Stimulated activated CD8-positive, alpha-beta memory T cell treated with anti-CD3 and anti-CD28 coated beads, Interleukin-7, amount 100 ng/mL, for 24 hours (primary cell): ENCODE measurements at places on chromosomes 6 and 20.

DNA sequence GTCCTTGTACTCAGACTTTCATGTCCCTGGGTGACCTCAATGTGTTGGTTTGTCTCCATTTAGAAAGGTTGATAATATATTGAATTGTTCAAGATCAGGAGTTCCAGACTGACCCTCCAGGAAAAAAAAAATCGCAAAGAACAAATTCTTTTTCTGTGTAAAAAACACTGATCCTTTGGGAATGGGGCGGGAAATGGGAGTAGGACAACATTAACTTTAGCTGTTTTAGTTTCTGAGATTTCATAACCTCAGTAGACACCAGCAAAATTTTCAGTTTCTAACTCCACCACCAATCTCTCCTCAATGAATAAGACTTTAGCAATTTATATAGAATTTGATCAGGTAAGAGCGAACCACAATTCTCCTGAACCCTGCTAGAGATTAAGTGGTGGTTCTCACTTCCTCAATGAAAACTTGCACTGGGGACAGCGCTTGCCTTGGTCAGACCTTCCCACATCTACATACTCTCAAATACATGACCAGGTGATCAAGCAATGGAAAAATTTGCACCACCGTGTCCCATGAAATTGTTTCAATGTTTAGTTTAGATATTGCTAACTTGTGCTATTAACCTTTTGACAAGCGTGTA is 231.2 kb upstream of the PLN start:
- DNase-seq = no peak

GRCh38 chr6:118469468-118469867 is 78.6 kb upstream of the PLN start:
- no peak for DNase-seq

DNA sequence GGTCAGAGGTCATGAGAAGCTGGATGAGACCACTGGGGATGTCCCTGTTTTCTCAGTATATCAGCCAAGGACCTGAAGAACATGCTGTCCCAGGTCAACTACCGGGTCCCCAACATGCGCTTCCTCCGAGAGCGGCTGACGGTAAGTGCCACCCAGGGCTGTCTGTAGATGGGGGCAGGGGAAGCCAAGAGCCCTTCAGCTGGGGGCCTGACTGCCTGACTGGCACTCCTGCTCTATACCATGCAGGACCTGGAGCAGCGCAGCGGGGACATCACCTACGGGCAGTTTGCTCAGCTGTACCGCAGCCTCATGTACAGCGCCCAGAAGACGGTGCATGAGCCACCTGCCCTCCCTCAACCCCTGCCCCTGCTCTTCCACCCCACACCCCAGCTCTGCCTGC is 25.1 kb downstream of the PLCG1 start:
- no peak for DNase-seq

GRCh38 chr6:117558818-117559217 is 43.5 kb downstream of the GOPC start:
- DNase-seq = no peak

DNA sequence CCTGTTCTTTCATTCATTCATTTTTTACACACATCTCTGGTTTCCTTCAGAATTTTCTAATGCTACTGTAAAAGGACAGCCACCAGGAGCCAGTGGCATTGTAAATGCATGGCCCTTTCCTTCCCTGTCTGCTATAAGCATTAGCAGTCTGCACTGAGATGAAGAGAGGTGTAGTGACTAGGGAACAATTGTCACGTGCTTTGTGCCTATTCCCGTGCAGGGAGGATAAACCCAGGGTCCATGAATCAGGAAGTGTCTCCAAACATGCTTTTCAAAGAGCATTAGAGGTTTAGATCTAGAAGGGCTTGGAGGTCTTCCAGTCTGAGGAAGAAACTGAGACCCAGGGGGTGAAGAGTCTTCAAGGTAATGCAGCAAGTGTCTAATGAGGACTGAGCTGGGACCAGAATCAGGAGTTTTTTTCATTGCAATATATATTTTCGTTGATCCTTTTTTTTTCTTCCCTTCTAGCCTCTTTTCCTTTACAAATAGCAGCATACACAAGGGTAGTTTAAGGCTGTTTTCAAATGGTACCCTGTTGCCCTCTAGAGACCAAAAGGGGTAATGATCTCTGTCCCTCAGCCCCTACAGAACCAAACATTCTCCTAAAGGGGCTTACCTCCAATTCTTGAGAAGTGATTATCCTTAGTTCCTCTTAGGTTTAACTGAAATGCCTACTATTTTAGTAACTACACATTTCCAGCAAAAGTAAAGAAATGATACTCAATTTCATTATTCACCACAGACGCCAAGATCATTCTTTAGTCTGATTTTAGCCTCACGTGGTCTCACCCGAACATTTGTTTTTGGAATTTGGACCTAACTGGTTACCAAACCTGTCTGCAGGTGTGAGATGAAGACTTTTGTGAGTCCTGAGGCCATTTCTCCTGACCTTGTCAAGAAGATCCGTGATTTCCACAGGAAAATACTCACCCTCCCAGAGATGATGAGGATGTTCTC is 6.6 kb downstream of the TRIM15 start:
- DNase-seq = no peak

GRCh38 chr6:116263353-116263752 is 9.5 kb upstream of the TSPYL4 start:
- no peak for DNase-seq

DNA sequence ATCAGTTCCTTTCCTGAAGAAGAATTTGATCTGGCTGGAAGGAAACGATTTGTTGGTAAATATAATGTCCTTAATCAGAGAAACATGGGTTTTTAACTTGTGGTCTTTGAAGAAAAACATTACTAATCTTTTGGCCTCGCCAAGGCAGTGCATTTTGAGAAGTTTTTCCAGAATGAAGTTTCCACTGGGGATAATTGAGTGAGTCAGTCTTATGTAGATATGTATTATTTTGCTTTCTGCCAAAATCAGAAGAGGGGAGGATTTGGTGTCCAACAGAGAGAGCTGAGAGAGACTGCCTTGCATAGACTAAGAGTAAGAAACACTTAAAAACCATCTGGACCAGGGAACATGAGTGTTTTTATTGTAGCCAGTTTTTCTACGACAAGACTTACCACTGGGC is 79.9 kb downstream of the FNDC1 start:
- no peak for DNase-seq
